Naive thymus-derived CD4-positive, alpha-beta T cell (primary cell): ENCODE measurements at places on chromosomes 7 and 10.

DNA sequence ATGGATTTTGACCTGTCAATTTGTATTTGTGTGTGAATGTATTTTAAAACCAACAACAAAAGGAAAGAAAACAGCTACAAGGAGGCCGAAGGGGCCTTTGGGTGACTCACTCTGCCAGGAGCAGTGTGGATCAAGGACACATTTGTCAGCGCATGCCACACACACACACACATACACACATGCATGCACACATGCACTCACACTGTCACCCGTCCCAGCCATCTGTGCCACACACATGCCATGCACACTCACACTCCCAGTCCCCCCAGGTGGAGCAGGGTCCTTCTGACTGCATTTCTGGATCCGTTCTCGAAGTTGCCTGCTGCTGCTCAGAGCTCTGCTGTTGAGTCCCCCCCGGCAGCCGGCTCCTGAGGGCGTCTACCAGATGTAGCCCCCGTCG, 26.0 kb downstream of the SPOCK2 start:
- no peak for DNase-seq

DNA sequence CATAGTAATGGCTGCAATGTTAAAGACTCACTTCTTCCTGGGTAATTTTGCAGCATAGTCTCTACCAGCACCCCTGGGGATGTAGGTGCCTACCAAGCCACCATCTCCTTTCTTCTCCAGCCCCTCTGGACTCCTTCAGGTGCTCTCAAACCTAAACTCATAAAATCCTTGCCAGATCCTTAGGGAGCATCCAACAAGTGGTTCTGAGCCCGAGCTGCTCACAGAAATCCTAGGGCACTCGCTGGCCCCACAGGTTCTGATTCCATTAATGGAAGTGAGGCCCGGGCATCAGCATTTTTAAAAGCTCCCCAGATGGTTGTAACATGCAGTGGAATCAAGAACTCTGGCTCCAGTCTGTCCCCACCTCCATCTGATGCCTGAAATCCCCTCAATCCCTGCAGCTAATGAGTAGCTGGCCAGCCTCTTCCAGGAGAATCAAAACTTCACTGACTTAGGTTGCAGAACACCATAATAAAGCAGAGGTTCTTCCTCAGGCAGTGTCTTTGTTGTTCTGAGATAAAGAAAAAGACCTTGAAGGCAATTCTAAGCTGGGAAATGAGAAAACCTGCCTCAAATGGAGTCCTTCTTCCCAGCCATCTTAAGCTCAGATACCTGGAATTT, 336.8 kb downstream of the KCNMA1 start:
- no peak for DNase-seq

GRCh38 chr7:66804001-66804400, 63.5 kb downstream of the RABGEF1 start:
- DNase-seq = no peak

- DNase-seq = no peak
These were observed 655.7 kb downstream of the INHBA start for GRCh38 chr7:41047211-41047610.

DNA sequence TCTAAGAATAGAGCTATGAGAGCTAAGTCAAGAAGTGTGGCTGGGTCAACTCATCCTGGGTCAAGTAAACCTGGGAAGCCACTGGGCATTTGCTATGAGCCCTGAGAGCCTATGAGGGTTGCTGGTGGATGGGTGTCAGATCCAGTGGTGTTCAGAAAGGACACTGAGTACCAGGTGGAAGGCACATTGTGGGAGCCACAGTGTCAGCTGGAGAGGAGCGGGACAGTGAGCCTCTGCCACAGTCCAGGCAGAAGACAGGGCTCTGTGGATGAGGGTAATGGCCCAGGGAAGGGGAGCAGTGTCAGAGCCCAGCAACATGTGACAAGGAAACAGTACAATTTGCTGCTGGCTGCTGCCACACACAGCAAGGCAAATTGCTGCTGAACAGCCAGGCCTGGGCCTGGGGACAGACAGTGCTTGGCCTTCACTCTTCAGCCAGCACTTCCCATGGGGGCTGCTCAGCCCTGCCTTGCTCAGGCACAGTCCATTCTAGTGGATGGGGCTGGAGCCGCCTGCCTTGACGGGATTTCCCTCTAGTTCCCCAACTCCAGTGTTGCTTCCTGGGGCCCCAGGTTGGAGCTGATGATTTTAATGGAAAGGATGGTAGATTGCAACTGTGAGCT, 90.9 kb upstream of the CHST15 start:
- DNase-seq = no peak

- DNase-seq = no peak
These were observed 442.7 kb upstream of the POM121L12 start for GRCh38 chr7:52592698-52593097.

DNA sequence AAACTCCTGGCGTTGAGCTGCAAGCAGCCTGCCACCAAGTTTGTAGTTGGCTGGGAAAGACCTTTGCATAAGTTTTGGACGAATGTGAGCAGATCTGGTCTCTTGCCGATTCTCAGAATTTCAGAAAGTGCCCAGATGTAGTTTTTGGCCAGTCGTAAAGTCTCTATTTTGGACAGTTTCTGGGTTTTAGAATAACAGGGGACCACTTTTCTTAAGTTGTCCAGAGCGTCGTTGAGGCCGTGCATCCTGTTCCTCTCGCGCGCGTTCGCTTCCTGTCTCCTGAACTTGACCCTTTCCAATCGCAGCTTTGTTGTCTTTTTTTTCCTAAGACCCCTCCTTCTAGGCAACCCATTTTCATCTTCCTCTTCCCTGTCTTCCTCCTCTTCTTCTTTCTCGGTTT, 1.8 kb downstream of the NEUROD6 start:
- DNase-seq = no peak

- DNase-seq = no peak
These were observed 128.9 kb downstream of the PLXDC2 start for GRCh38 chr10:19944911-19945663.

DNA sequence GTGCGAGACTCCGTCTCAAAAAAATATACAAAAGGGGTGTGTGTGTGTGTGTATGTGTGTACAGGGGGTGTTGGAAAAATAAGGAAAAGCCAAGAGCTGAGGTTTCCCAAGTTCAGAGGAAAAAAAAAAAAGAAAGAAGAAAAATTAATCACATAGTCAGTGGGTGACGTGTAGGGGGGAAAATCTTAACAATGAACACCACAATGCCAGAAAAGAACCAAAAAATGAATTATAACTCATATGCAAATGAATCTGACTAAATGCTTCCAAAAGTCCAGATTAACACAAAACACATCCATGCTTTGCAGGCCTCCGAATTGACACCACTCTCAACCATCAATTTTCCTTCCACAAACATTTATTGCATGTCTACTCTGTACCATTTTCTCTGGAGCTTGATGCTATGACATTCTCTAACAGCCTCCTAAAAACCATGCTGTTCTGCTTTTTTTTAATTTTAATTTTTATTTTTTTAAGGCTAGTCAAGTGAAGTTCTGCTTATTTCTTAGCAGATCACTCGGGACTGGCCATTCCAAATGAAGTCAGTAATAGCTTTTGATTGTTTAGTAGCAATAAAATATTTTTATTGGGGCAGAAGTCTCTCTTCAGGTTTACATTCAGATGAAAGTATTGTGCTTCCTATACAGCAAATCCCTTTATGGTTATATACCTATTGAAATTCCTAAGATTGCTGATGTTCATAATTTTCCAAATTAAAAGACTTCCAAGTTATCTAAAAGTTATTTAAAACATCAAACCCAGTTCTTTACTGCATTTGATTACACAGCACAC, 133.8 kb downstream of the CNOT4 start:
- DNase-seq = no peak

DNA sequence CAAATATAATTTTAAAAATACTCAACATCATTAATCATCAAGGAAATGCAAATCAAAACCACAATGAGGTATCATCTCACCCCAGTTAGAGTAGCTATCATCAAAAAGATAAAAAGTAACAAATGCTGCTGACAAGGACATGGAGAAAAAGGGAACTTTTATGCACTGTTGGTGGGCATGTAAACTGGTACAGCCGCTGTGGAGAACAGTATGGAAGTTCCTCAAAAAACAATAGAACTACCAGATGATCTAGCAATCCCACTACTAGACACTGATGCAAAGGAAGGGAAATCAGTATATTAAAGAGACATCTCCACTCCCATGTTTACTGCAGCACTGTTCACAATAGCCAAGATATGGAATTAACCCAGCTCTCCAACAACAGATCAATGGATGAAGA, 384.5 kb downstream of the PLXDC2 start:
- no peak for DNase-seq

DNA sequence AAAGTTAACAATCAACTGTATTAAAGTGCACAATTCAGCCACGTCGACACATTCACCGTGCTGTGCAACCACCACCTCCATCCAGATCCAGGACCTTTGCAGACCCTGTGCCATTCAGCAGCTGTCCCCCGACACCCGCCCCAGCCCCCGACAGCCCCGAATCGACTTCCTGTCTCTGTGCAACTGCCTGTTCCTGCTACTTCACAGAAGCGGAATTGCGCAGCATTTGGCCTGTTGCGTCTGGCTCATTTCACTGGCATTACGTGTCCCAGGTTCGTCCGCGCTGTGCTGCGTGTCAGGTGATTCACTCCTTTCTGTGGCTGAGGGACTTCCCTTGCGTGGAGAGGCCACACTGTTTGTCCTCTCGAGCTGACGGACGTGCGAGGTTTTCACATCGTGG, 33.2 kb upstream of the DNAAF5 start:
- DNase-seq = no peak

DNA sequence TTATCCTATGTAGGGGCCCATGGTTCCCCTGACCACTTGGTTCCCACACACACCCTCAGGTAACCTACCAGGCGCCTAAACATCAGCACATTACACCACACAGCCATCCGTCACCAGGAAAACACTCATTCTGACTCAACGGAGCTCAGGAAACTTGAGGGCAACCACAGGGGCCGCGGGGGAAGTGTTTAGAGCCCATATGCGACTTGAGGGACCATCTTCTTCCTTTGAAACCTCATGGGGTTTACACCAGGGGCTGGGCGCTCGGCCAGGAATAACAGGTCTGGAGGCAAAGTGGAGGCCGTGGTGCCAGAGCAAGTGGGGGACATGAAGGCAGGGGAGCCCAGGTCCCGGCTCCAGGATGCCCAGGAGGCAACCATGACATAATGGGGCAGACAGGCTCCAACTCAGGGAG, 1.5 kb downstream of the STX1A start:
- peak; percentile 39 for DNase-seq

GRCh38 chr7:130740606-130741005, 6.6 kb upstream of the KLF14 start:
- DNase-seq = no peak

DNA sequence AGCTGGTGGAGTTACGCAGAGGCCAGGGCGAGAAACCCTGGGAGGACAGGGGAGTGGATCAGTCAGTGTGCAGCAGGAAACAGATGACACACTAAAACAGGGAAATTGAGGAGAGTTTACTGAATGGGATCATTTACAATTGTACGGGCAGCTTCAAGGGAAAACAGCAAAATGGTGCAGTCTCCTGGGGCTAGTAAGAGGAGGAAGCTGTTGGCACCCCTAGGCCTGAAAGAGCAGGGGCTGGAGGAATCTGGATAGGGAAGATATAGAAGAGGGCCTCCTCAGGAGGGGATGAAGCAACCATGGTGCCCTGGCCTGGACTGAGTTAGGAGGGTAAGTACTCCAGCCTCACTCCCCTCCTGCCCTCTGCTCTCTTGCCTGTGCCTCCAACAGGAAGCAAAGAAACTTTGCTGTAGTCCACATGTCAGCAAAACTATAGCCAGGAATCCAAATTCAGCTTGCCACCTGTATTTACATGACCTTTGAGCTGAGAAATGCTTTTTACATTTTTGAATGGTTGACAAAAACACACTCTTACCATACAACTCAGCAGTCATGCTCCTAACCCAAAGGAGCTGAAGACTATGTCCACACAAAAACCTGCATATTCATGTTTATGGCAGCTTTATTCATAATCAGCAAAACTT, 52.3 kb upstream of the OPN4 start:
- DNase-seq = no peak

DNA sequence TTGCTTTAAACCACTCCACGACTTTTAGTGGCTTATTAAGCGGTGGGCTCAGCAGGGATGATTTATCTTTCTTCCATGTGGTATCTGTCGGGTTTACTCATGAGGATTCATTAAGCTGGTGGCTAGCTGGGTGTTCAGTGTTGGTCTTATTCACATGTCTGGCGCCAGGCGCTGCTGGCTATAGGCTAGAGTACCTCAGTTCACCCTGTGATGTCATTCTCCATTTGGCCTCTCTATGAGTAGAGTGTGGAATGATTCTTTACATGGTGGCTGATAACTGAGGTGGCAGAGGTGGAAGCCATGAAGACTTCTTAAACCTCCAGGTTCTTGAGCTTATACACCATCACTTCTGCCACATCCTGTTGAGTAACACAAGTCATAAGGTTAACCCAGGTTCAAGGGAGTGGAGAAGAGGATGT, 115.4 kb downstream of the MLLT10 start:
- DNase-seq = no peak

- no peak for DNase-seq
These were observed 16.8 kb downstream of the VIM start for GRCh38 chr10:17244700-17245365.

DNA sequence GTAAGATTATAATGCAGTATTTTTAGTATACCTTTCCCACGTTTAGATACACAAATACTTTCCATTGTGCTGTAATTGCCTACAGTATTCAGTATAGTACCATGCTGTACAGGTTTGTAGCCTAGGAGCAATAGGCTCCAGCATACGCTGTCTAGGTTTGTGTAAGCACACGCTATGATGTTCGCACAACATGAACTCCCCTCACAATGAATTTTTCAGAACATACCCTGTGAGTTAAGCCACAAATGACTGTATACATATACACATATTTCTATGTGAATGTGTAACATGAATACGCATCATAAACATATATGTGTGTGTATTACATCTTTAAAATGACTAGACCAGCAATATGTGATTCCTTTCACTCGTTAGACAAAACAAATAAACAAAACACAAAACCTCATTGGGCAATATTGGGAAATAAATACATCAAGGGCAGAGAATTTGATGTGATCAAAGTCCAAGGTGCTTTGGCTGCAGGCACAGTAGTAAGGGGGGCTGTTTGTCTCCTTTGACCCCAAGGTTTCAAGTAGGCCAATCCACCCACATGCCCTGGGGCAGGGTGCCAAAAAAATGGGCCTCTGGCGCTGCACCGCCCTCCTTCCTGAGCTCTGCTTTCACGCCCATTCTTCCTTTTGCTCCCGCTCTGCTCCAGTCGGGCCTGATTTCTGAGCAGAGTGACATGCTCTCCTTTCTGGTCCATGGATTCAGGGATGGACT, 33.9 kb downstream of the CHN2 start:
- no peak for DNase-seq

GRCh38 chr7:84188786-84189405, 5.7 kb downstream of the SEMA3A start:
- no peak for DNase-seq

DNA sequence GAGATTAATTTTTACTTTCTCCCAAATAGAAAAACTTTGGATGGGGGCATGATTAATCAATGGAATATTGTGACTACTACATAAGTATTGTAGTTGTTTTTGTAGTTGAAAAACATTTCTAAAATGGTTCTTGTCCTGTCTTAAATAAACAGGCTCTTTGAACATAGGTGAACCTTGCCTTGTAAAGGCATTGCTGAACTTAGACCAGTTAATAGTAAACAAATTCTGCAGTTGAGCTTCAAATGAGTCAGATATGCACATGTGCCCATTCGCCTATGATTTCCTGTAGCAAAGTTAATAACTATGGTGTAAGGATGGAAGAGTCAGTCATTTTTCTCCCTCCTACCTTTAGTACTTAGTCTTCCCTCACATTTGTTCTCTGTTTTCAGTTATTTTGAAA, 22.6 kb downstream of the CUTC start:
- DNase-seq = no peak

GRCh38 chr10:105757302-105757701, 1116.2 kb downstream of the SORCS3 start:
- no peak for DNase-seq
